ENCODE measurements at places on chromosomes 11 and 22.

DNA sequence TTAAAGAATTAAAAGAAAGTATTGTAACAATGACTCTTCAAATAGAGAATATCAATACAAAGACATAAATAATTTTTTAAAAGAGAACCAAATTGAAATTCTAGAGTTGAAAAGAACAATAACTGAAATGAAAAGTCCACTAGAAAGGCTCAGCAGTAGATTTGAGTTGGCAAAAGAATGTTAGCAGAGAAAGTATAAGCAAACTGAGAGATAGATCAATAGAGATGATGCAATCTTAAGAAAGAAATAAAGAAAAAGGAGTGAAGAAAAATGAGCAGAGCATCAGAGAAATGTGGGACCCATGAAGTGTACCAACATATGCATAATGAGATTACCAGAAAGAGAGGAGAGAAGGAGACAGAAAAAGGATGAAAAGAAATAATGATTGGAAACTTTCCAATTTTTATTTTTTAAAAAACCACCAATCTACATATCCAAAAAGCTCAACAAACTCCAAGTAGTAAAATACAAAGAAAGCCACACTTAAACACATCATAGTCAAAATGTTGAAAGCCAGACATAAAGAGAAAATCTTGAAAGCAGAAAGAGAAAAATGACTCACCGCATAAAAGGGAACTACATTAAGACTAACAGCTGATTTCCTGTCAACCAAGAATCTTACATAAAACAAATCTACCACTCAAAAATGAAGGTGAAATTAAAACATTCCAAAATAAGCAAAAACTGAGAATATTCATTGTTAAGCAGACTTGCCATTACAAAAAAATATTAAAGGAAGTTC is 20.9 kb downstream of the NCF4 start:
- no peak overlapping the region for H3K27ac ChIP-seq
- no peaks in the 10 kb centered on the region for H3K27me3 ChIP-seq
- no peaks in the 10 kb centered on the region for H3K36me3 ChIP-seq
- H3K4me1 ChIP-seq: no peaks in the 10 kb centered on the region
- H3K4me3 ChIP-seq: no peak overlapping the region

DNA sequence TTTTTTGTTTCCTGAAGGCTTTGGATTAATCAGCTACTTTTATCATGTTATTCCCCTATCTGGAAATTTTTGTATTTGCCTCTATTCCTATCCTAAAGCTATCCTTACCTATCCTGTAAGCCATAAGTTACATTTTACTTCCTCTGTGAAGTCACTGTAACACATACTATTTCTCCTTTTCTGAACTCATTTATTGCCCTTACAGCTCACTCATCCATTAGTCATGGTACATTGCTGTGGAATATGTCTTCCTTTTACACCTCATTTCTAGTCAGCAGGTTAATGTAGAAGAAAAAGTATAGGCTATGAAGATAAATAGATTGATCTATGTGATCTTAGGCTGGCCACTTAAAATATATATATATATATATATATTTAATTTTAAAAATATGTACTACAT is 28.0 kb downstream of the SWAP70 start:
- peaks cover 4% of the 10 kb centered on the region for H3K4me1 ChIP-seq

GRCh38 chr22:45010532-45010900 is 711 bp upstream of the PHF21B start:
- H3K4me1 ChIP-seq: peaks cover 21% of the 10 kb centered on the region
- H3K27me3 ChIP-seq: no peaks in the 10 kb centered on the region
- H3K36me3 ChIP-seq: no peaks in the 10 kb centered on the region
- H3K27ac ChIP-seq: peak overlapping the region; percentile 74
- no peak for DNase-seq

GRCh38 chr22:38862375-38863329 is 9.4 kb downstream of the CBX6 start:
- no peak for DNase-seq
- H3K4me1 ChIP-seq: peaks cover 74% of the 10 kb centered on the region
- H3K36me3 ChIP-seq: peaks cover 47% of the 10 kb centered on the region
- H3K27ac ChIP-seq: no peak overlapping the region

DNA sequence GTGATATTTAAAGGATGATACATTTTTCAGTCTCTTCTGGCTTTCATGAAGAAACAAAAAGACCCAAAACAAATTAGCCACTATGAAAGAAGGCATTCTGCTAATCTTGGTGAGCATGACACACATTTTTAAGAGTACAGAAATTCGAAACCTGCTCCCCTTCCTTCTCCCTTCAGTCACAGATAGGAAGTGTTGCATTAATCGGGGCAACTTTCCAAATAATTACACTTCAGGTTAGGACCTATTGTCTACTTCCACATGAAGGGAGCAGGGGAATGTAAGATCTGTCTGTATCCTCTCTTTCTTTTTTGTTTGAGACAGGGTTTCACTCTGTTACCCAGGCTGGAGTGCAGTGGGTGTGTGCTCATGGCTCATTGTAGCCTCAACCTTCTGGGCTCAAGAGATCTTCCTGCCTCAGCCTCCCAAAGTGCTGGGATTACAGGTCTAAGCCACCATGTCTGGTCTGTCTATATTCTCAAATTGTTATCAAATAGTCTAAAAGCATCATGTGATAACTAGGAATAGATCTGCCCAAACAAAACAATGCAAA is 45.8 kb downstream of the NCAM1 start:
- H3K4me1 ChIP-seq: no peaks in the 10 kb centered on the region
- H3K4me3 ChIP-seq: no peak overlapping the region
- H3K27me3 ChIP-seq: no peaks in the 10 kb centered on the region
- no peak overlapping the region for H3K27ac ChIP-seq
- DNase-seq: no peak

Measured in spinal cord (tissue), 10 donors.